ENCODE measurements at places on chromosomes 4 and X.
A peak's percentile ranks its signal among the peaks of the same experiment; 100 is the strongest.

- no peak for DNase-seq
Observed at GRCh38 chr4:177964061-177964460, 521.8 kb upstream of the AGA start.

DNA sequence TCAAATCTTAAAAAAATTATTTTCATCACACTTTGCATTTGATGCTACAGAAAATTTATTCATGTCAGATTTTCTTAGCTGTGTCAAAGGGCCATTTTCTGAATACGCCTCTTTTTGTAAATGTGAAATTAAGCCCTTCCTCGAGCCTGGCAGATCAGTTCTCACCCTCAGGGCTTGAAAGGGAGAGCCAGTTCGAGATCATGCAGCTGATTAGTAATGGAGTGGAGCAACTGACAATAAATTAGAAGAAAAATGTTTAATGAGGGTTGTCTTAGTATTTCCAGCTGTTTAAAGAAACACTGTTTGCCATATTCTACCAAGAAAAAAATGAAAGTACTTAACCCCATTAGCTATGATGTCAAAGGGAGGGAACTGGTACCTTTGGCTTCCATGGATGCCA is 28.7 kb downstream of the CC2D2A start:
- no peak for DNase-seq

GRCh38 chr4:99135541-99136162 is 8.4 kb downstream of the ADH4 start:
- no peak for DNase-seq

DNA sequence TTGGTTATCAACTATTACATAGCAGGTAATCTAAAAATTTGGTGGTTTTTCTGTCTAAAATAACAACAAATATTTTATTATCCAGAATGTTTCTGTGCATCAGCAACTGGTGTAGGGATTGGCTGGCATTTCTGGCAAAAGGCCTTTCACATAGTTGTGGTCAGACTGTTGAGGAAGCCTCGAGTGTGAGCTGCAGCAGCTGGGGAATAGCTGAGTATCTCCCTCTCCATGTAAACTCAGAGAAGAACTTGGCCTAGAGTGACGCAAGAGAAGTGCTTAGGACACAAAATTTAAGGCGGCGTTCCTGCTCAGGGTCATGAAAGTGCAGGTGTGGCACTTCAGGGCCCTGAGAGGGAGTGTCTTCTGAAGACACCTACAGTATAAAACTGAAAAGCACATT is 558.9 kb downstream of the SPOCK3 start:
- no peak for DNase-seq

- DNase-seq: no peak
Observed at GRCh38 chrX:121254336-121254735, 206.9 kb downstream of the GLUD2 start.

GRCh38 chrX:115547448-115547847 is 13.5 kb upstream of the PLS3 start:
- DNase-seq: peak; percentile 19

DNA sequence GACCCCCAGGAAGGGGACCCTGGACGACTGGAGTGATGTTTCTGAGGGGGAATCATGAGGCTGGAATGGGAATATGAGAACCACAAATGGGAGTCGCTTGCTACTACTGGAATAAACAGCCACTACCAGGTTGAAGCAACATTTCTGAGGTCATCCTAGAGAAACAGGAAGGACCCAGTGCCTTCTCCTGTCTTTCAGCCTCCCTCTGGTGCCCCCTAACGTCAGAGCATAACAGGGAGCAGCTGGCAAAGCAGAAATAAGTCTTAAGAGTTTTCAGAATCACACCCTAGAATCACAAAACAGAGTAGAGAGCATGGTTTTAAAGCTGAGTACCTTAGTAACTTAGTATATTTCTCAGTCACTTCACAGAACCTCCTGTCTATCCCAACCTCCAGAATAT is 347.8 kb upstream of the PITX2 start:
- peak; percentile 70 for DNase-seq

- no peak for DNase-seq
Observed at GRCh38 chr4:7365462-7366179, 69.1 kb downstream of the PSAPL1 start.

GRCh38 chrX:46770817-46771163 is 11.9 kb upstream of the SLC9A7 start:
- no peak for DNase-seq

- peak; percentile 13 for DNase-seq
Observed at GRCh38 chr4:100742045-100742444, 224.2 kb upstream of the EMCN start.

DNA sequence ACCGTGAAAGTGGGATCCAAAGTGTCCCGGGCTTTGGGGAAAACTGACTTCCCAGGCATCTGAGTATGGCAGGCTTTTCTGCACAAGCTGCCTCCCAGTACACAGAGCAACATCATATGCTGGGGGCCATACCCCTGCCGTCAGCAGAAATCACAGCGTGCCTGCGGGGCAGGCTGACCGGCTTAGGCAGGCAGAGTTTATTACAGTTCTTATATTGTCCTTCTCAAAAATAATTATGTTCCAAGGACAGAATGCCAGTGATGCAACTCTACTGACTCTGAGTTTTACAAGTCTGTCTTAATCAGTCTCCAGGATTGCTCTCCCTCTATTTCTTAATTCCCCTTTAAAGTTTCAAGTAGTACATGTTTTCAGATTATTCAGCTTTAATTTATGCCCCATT is 37.0 kb downstream of the IL21 start:
- DNase-seq: peak; percentile 26

GRCh38 chr4:44038811-44039210 is 409.8 kb downstream of the KCTD8 start:
- DNase-seq: no peak

DNA sequence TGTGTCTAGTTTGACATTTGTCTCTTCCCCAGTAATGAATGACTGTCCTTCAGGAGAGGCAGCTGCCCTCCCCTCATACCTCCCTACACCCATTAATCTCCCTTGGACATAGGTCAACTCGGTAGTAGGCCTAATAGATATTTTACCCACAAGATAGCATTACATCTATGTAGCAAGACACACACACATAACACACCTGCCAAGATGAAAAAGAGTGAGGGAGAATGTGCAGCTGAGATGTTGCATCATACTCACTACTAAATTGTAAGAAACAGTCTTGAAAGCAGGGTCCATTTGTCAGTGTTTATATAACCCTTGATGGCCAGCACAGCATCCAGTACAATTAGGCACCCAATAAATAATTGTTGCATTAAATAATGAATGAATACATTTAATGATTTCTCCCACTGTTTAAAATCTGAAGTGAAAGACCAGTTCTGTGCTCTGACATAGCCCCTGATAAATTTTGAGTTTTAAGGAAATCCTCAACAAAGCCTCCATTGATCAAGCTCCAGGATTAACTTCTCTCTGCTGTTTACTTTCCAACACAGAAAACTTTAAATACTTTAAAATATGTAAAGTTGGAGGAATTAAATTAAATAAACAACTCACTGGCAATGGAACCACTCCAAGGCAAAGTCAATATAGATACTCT is 440.8 kb upstream of the RASGEF1B start:
- DNase-seq: no peak

DNA sequence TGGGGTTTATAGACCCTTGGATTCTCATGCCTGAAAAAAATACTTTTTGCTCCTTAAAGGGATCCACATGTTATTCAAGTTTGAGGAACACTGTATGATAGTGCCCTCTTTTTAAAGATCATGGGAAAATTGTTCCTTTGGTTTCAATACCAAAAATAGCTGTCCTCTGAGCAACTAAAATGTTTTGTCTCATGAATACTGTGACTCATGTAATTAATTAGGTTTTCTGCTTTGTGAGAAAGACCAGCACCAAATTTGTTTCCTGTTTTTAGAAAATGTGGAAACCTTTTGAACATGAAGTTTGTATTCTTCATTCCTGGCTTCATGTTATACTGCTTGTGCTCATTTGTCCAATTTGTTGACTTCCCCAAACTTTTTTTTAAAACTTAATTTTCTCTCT is 127.6 kb upstream of the SH3RF1 start:
- no peak for DNase-seq

DNA sequence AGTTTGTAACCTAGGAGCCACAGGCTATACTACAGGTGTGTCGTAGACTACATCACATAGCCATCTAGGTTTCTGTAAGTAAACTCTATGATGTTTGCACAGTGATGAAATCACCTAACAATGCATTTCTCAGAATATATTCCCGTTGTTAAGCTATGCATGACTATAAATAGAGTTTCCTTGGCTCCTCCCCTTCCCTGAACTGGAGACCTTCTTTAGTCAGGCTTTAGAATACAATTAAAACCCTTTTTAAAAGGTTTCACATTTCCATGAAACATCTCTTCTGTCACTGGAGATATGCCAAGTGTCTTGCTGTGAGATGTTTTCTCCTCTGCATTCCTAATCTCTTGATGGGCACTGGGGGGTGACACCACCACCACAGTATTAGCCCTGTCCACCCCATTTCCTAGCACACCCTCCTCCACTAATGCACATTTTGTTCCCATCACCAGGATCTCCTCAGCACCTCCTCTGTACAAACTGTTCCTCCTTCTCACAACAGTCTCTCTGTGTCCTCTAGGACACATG is 334.6 kb upstream of the CPEB2 start:
- DNase-seq: no peak

DNA sequence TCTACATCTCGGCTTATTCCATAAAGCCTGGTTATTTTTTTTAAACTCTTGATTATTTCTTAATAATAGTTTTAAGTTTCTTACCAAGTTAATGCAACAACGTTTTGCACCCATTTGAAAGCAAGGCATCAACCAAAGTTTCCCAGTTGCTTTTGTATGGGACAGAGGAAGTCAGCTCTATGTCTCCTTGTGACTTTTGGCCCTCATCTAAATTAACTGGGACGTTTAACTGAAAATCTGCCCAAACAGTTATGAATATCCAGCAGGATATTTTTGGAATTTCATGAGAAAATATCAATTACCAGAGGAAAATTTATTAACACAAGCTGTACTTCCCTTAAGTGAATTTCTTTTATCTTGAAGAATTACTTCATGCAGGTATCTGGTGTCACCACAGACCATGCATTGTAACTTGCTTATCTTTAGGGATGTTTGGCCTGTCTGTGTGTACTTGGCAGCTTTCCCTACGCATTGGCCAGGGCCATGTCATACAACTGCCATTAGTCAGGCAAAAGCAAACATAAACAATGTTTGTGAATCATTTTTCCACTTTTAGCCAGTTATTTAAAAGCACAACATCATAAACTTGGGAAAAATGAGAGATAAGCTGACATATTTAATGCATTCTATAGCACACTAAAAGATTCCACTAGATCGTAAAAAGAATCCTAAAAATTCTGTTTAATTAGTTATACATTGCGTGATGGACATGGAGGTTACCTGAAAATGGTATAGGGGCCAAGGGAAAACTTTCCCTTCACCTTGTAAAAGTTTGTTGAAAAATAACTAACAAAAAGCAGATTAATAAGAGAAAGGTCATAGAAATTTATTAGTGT is 101.4 kb upstream of the PDE5A start:
- peak; percentile 60 for DNase-seq

DNA sequence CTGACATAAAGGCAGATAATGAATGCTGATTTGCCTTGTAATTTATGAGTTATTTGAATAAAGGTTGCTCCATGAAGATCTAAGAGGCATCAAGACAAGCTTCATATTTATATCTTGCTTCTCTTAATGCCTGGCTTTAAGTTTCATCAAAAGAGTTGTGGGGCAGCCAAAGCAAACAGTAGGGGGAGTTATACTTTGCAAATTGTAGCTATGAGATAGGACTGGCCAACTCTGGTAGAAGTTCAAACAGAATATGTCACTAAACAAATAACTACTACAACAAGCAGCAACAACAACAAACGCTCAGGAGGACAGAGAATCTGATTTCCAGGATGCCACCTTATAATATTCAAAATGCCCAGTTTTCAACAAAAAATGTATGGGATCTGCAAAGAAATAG is 69.1 kb upstream of the PLAC1 start:
- DNase-seq: no peak

DNA sequence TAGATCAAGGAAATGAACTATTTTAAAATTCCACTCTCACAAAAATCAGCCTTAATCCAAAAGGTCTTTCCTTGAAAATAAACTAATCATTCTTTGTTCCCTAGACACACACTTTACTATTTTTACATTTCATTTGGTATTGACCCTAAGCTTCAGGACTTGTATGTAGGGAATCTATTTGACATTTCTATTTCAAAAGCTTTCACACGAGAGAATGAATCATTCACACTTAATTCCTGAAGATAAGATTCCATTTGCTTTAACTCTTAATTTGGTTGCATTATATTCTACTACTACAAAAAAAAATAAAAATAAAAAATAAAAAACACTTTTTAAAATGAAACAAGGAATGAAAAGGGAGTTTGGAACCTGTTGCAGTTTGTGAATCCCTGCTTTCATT is 43.7 kb downstream of the EDNRA start:
- DNase-seq: no peak

DNA sequence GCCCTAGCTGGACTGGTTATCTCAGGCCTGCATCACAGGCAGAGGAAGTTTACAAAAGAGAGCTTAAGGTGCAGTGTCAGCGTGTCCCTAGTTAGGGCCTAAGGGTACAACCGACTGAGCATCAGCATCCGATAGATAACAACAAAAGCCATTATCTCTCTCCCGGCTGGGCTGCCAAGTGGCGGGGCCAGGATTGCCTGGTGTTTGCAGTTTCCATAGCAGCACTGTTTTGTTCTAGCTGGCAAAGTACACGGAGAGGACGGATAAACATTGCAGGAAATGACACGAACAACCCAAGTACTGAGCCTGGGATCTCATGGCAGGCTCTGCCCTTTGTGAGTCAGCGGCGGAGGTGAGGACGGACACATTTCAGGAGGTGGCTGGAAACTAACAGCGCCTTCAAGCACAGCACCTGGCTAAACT is 104.7 kb upstream of the NOCT start:
- DNase-seq: peak; percentile 40

GRCh38 chr4:2076908-2077536 is 17.9 kb downstream of the NAT8L start:
- no peak for DNase-seq

DNA sequence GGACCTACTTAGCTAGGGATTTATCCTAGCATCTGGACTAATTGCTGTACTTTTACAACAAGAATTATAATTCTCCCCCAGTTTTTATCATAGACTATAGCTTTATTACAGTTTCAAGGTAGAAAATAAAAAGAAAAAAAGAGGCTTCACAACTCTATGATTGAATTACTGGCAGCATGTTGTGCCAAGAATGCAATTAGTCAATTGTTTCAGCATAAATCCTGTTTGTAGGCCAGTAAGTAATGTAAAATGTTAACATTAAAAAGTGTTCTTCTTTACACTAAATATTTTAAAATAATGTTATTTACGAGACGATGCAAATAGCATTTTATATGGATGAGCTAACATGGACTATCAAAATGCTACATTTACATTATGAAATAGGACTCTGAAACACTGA is 228.4 kb downstream of the MAPK10 start:
- DNase-seq: no peak

- no peak for DNase-seq
Observed at GRCh38 chr4:157739242-157739641, 433.6 kb downstream of the GASK1B start.

- DNase-seq: no peak
Observed at GRCh38 chrX:10602646-10603045, 17.7 kb downstream of the MID1 start.
